ENCODE measurements at places on chromosomes 1 and 21.
A peak's percentile ranks its signal among the peaks of the same experiment; 100 is the strongest.

DNA sequence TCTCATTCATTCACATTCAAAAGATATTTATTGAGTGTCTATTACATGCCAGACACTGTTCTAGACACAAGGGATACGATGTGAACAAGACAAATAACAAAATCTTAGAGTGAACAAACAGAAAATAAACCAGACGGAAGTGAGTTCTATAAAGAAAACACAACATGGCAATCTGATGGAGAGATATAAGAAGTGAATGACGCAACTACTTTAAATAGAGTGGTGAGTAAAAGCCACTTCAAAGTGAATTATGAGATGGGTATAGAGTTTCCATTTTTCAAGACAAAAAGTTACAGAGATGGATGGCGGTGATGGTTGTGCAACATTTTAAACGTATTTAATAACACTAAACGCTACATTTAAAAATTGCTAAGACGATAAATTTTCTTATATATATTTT, 75.4 kb downstream of the CEP170 start:
- DNase-seq, result no peak

- no peak for DNase-seq
Observed at GRCh38 chr1:56132520-56132919, 446.8 kb downstream of the PLPP3 start.

- no peak for DNase-seq
Observed at GRCh38 chr21:41764558-41765419, 2.1 kb downstream of the RIPK4 start.

GRCh38 chr1:235375919-235376605, 8.8 kb downstream of the TBCE start:
- DNase-seq, result no peak

- DNase-seq, result peak; percentile 3
Observed at GRCh38 chr1:67674260-67675011, 10.6 kb upstream of the GADD45A start.

- DNase-seq, result no peak
Observed at GRCh38 chr1:11772458-11772857, 10.5 kb downstream of the C1orf167 start.

DNA sequence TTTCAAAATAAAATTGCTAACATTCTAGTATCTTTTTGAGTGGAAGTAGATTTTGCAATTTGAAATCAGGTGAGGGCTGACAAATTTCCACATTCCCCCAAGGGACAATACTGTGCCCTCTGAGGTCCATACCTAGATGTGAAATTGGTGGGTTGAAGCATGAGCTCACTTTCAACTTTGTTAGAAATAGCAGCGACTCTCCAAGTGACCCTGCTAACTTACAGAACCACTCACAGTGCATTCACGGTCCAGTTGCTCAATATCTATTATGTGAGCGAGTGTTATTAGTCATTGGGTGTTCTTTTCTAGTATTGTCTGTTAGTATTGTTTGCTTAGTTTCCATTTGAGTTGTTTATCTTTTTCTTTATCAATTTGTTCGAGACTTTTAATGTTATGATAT, 53.6 kb upstream of the ASB17 start:
- no peak for DNase-seq

GRCh38 chr1:44775930-44776729, 790 bp downstream of the RPS8 start:
- no peak for DNase-seq

GRCh38 chr1:156001662-156002171, 19.0 kb downstream of the SSR2 start:
- DNase-seq, result no peak

All from COR-L47 (cell line).